Ureter (tissue), 1 donor: ENCODE measurements at places on chromosomes 12 and 14. TPM values are rescaled to one million over a fixed set of nuclear protein-coding genes. Genes with fewer than 3 reads are reported as not detected.

TMEM52B gene
- total RNA-seq, result 0.18 TPM

TMEM19 gene
- 39.3 TPM for total RNA-seq

GRCh38 chr14:99230208-99231151 is 41.5 kb downstream of the BCL11B start:
- no peak for DNase-seq

- no peak for DNase-seq
Observed at GRCh38 chr12:104522985-104523722, 66.4 kb downstream of the CHST11 start.

GRCh38 chr14:55756078-55756477 is 176.1 kb downstream of the KTN1 start:
- DNase-seq, result no peak
